Ovary (tissue), 10 donors: ENCODE measurements at places on chromosomes 6 and 20. TPM values are rescaled to one million over a fixed set of nuclear protein-coding genes. Genes with fewer than 3 reads are reported as not detected.

DNA sequence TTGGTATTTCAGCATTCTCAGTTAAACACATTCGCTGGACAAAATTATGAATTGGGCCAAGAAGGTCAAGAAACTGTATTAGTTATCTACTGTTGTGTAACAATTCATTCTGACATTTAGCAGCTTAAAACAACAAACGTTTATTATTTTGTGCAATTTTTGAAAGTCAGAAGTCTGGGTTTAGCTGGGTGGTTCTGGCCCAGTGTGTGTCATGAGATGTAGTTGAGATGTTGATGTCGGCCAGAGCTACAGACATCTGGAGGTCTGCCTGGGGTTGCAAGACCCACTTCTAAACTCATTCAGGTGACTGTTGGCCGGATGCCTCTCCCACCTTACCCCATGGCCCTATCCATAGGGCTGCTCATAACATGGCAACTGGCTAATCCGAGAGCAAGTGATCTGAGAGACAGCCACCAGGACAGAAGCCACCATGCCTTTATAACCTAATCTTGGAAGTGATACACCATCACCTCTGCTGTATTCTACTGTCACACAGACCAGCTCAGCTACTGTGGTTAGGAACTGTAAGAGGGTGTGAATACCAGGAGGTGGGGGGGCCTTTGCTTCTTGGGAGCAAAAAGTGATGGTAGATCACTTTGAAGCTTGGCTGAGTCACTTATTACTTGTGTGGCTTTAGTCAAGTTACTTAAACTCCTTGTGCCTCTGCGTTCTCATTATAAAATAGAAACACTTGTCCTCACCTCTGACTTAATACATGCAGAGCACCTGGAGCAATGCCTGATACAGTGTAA, 217.0 kb upstream of the MYLIP start:
- no peak overlapping the region for H3K27ac ChIP-seq
- H3K36me3 ChIP-seq: no peaks in the 10 kb centered on the region
- no peaks in the 10 kb centered on the region for H3K27me3 ChIP-seq
- DNase-seq: no peak

GRCh38 chr6:46606338-46606737, 46.3 kb downstream of the CYP39A1 start:
- H3K4me3 ChIP-seq: no peak overlapping the region
- no peak for DNase-seq
- H3K27me3 ChIP-seq: no peaks in the 10 kb centered on the region
- H3K27ac ChIP-seq: no peak overlapping the region
- H3K4me1 ChIP-seq: no peaks in the 10 kb centered on the region
- H3K36me3 ChIP-seq: no peaks in the 10 kb centered on the region

GRCh38 chr6:102501615-102502014, 1108.1 kb downstream of the GRIK2 start:
- H3K4me3 ChIP-seq: no peak overlapping the region
- H3K27ac ChIP-seq: no peak overlapping the region
- no peaks in the 10 kb centered on the region for H3K4me1 ChIP-seq

DNA sequence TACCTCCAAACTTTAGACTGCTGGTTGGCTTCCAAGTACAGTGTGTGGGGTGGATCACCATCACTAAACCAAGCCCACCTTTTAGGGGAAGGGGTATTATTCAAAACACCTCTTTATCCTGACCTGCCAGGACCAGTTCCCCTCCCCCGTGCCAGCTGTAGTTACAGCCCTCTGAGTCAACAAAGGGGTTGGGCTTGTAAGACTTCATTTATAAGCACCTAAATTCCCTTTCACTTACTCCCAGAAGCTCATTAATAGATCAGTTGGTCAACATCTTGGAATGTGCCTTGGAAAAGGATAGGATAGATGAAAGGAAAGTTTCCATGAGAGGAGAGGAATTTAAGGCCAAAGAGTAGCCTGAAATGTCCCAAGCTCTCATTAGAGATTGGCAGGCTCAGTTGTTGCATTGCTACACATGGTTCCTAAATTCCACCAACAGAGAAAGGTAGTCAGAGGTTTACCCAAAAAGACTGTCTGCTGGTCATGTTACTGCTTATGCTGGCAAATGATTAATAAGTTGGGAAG, 59.2 kb downstream of the TNFAIP3 start:
- H3K4me1 ChIP-seq: peaks cover 2% of the 10 kb centered on the region
- no peaks in the 10 kb centered on the region for H3K36me3 ChIP-seq
- H3K27me3 ChIP-seq: no peaks in the 10 kb centered on the region
- H3K27ac ChIP-seq: no peak overlapping the region
- no peak for DNase-seq

The SNAI1 gene
- 1.7 TPM for total RNA-seq

The CUL7 gene
- 29.1 TPM for total RNA-seq
